ENCODE measurements at places on chromosomes 7 and 10.

DNA sequence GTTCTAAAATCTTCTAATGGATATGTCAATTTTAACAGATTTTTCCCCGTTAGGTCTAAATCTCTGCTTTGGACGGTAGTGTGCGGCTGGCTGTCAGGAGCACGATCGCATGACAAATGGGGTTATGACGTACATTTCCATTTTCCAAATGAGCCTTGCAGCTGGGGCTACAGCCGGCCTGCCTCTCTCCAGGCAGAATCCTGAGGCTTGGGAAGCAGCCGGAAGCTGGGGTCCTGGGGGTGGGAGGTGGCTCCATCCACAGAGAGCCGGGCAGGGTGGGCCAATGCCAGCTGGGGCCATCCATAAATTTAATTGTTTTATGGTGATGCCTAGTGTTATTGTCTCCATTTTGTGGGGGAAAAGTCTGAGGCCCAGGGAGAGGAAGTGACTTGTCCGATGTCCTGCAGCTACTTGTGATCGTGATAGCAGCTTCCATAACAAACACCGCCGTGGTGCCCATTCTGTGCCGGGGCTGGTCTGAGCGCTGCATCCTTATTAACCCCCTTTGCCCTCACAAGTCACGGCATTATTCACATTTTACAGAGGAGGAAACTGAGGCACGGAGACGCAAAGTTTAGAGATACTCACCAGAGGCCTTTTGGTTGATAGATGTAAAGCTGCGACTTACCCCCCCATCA, 53.0 kb upstream of the EBF3 start:
- DNase-seq, result no peak

- no peak for DNase-seq
Measured at GRCh38 chr7:104963991-104964385, 50.0 kb upstream of the KMT2E start.

DNA sequence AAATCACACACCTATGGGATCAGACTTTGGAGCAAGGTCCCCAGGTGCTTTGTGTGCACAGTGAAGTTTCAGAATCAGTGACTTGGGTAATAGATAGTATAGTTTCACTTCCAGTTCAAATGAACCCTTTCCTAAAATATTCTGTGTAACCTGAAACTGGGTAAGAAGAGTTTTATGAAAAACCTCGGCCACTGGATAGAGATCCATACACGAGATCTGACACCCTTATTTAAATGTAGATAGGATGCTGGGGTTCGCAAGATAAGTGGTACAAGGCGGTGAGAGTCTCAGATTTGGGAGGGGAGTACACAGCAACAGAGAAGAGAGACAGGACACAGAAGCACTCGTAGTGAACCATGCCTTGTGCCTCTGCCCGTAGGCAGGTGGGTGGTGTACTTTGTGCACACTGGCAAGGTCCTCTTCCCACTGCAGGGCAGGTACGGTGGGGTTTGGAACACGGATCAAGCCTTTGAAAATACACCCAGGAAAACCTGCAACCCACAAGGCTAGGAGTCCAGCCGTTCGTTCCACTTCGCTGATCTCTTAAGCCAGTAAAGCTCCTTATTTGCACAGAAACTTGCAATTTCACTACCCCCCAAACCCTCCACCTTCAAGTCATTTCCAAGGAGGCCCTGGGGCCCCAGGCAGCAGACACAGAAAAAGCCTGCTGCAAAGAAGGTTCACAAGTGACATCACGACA, 162.8 kb downstream of the USP6NL start:
- DNase-seq, result no peak

DNA sequence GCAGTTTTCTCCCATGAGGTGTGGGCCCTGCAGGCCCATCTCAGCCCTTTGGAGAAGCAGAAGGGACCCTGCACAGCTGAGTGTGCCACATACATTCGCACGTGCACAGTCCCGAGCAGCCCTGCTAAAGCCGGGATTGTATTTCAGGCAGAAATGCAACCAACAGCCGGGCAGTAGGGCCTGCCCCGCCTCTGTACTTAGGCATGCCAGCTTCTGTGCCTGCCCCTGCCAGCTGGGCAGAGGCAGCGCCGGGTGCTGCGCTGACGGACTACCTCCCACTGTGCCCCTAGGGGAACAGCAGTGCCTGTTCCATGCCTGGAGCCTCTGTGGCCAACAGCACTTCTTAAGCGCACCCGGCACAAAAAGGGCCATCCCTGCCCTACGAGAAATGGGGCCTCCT, 170.3 kb downstream of the NEURL1 start:
- no peak for DNase-seq

- peak; percentile 50 for DNase-seq
Measured at GRCh38 chr10:100996678-100997359, 2.8 kb upstream of the LZTS2 start.

DNA sequence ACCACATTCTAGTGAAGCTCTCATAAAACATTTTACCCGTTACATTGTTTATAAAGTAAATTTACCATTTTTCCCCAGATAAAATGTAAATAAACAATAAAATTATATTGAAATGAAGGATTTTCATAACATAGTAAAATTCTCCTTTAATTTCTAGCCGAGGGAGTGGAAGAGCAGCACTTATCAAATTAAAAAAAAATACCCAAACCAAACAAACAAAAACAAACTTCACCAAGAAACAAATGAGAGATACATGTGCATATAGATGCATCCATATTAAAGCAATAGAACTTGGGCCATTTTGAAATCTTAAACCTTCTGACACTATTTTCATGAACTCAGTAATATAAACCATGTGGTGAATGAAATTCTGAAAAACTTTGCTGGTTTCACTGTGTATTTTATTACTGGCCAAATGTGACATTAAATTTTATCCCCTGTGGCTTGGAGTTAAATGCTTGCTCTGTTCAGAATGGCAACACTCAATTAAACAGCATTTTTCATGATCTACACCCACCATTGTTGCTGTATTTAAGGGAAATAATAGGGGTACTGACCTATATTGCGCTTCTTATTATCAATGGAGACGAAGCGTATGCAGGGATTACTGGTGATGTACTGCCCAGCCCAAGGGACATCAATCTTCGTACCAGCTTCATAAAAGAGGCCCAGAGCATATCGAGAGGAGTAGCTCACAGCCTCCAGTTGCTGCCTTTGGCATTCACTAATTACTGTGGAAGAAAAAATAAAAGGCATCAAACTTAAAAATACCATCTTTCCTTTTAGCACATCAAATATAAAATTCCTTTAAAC, 220.9 kb downstream of the RNLS start:
- DNase-seq, result no peak

DNA sequence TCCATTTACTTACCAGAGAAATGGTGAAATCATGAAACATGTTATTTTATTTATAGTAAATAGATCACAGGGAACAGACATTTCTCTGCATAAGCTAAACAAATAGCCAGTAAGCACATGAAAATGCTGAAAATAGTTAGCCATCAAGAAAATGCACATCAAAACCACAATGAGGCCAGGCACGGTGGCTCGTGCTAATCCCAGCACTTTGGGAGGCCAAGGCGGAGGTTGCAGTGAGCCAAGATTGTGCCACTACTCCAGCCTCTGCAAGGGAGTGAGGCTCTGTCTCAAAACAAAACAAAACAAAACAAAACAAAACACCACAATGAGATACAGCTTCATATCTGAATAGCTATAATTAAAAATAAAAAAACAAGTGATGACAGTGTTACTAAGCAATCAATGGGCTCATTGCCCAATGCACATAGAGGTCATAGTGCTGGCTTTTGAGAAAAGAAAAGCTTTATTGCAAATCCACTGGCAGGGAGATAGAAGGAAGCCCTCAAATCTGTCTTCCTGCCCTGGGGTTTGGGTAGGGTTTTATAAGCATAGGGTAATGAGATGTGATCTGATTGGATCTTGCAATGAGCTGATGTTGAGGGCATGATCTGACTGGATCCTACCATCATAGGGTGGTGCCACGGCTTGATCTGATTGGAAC, 16.2 kb downstream of the CSTF2T start:
- DNase-seq, result no peak

DNA sequence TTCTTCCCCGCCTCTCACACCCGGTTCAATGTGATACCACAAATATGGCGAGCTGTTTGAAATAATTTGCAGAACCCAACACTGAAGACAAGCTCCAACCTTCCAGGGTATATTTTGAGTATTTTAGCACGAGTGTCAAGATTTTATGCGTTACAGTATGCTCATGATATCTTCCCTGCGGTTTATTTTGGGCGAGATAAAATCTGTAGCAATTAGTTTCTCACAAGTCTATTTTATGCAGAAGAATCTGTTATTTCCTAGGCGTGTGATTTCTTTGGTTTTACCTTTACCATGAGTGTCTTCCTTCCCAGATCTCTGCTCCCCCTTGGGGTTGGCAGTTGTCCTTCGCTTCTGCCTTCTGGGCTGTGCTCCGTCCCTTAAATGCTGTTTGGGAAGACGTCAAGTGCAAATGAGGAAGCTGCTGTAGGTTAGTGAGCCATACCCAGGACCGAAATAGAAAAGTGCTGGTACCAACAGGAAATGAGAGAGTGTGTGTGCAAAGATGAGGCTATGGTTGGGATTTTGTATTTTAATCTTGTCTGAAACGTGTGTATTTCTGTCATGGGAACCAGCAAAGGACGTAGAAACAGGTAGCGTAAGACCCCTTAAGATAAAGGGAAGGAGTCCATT, 299.8 kb downstream of the KLF6 start:
- no peak for DNase-seq

GRCh38 chr10:124614003-124614659, 130.0 kb downstream of the FAM53B start:
- DNase-seq, result no peak

DNA sequence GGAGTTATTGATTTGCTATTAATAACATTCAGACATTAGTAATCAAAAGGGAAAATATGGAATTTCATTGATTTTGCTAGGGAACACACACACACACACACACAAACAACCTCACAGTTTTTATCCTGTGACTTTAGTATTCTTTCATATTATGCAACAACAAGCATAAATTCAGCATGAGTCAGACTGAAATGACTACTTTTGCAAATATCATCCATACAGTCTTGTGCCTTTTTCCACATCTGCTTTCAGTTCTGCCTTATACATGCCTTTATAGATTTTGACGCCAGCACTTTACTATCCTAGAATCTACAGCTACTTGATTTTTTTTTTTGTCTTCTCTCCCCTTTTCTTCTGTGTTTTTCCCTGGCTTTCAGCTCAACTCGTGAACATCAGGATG, 975.8 kb upstream of the LRRTM3 start:
- no peak for DNase-seq

DNA sequence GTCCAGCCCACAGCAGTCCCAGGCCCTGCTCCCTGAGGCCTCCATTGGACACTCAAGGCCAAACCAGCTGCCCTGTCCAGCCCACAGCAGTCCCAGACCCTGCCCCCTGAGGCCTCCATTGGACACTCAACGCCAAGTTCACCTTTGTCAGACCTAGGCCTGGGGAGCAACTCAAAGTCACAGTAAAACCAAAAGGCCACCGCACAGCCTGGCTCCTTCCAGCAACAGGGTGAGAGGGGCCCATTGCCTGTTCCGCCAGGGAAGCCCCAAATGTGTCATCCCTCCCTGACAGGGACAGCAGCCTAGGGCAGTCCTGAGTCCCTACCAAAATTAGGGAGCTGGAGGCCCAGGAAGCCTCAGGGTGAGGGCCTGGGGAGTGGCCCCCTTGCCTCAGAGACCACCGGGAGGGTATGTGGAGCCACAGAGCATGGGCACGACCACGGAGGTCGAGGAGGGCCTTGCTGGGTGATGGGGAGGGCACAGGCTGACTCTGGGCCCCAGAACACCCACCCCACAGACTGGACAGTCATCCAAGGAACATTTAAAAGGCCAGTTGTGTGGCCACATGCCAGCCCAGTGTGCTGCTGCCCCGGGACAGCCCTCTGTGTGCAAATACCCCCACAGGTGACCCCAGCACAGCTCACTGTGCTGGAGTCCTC, 66.5 kb upstream of the PPP2R2D start:
- DNase-seq, result no peak

DNA sequence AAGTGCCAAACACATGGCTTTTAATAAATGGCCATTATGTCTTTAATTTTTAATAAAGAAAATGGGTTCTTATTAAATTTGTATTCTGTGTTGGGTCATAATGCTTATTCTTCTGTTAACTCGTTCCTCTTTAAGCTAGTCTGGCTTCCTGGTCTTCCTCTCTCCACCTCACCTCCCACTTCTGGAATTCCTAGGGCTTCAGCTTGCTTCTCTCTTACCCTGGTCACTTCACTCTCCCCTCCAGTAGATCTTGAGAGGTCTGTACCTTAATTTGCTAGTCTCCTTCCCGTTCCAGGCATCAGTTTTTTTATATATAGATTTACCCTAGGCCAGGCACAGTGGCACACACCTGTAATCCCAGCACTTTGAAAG, 111.2 kb downstream of the RALA start:
- no peak for DNase-seq

- no peak for DNase-seq
Measured at GRCh38 chr10:29590915-29591650, 43.7 kb downstream of the SVIL start.

DNA sequence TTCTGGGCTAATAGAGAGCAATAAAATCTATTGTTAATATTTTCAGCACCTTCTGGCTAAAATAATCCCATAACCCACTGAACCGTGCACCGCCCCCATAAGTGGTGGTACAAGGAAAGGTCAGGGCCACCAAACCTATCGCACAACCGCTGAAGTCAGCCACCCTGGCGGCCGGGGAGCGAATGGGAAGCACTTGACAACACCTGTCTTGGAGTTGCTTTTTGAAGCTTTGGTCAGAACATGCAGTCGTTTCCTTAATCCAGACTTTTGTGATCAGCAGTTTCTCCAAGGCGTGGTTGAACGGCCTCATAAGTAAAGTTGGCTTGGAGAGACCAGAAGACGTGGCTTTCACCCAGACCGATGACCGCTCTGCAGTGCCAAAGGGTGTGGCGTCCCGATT, 97.4 kb downstream of the DNAJB6 start:
- DNase-seq, result no peak

DNA sequence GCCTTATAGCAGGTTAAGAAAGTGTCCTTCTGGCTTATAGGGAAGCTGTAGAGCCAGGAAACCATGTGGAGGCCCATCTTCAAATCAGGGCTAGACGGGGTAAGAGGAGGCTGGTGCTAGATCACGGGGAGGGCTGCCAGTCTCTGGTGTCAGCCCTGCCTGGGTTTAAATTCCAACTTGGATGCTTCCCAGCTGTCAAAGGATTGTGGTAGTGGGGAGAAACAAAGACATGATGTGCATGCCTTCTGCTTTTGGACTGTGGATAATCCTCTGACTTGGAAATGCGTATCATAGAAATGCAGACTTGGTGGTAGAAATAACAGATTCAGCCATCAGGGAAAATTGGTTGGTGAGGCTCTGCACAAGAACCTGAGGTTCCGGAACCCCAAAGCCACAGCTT, 325.6 kb downstream of the PHTF2 start:
- DNase-seq, result no peak

- no peak for DNase-seq
Measured at GRCh38 chr7:50832744-50833143, 50.0 kb upstream of the GRB10 start.

GRCh38 chr10:17802976-17803375, 6.2 kb upstream of the MRC1 start:
- no peak for DNase-seq

GRCh38 chr7:89054361-89054760, 258.8 kb upstream of the TEX47 start:
- DNase-seq, result no peak

- no peak for DNase-seq
Measured at GRCh38 chr7:151628846-151629604, 109.3 kb upstream of the RHEB start.

- DNase-seq, result no peak
Measured at GRCh38 chr10:19169684-19170083, 121.1 kb downstream of the MALRD1 start.
